ENCODE measurements at places on chromosomes 12 and 14.

GRCh38 chr12:103840462-103840875 lies 565 bp downstream of the NT5DC3 start:
- peak; percentile 25 for DNase-seq

DNA sequence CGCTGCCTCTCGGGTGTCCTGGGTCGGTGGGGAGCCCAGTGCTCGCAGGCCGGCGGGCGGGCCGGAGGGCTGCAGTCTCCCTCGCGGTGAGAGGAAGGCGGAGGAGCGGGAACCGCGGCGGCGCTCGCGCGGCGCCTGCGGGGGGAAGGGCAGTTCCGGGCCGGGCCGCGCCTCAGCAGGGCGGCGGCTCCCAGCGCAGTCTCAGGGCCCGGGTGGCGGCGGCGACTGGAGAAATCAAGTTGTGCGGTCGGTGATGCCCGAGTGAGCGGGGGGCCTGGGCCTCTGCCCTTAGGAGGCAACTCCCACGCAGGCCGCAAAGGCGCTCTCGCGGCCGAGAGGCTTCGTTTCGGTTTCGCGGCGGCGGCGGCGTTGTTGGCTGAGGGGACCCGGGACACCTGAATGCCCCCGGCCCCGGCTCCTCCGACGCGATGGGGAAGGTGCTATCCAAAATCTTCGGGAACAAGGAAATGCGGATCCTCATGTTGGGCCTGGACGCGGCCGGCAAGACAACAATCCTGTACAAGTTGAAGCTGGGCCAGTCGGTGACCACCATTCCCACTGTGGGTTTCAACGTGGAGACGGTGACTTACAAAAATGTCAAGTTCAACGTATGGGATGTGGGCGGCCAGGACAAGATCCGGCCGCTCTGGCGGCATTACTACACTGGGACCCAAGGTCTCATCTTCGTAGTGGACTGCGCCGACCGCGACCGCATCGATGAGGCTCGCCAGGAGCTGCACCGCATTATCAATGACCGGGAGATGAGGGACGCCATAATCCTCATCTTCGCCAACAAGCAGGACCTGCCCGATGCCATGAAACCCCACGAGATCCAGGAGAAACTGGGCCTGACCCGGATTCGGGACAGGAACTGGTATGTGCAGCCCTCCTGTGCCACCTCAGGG lies 679 bp downstream of the ARF6 start:
- DNase-seq, result peak; percentile 66

- DNase-seq, result peak; percentile 59
These were observed 4.4 kb downstream of the BLTP3B start for GRCh38 chr12:100138048-100138802.

- no peak for DNase-seq
These were observed 1.1 kb downstream of the LRP1 start for GRCh38 chr12:57129321-57129842.

GRCh38 chr14:87014856-87015255 lies 978.1 kb downstream of the GALC start:
- no peak for DNase-seq

- DNase-seq, result no peak
These were observed 47.6 kb upstream of the FERMT2 start for GRCh38 chr14:52998376-52999015.

DNA sequence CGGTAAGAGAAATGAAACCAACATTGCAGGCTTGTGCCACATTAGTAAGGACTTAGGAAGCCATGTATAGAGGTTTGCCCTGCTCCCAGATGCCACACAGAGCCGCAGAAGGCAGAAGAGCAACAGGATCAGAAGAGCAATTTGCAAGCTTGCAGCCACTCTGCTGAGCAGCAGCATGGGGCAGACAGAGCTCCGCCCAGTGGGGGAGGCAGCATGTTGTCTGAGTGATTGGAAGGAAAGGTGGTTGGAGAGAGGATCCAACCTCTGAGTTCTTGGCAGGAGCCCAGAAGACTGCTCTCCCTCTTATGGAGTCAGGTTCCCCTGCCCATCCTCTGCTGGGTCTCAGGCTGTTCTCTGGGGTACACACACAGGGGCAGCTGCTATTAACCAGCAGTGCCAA lies 2.3 kb upstream of the KRT6A start:
- DNase-seq, result peak; percentile 18

GRCh38 chr14:68306265-68306933 lies 486.5 kb downstream of the ZFP36L1 start:
- peak; percentile 62 for DNase-seq

DNA sequence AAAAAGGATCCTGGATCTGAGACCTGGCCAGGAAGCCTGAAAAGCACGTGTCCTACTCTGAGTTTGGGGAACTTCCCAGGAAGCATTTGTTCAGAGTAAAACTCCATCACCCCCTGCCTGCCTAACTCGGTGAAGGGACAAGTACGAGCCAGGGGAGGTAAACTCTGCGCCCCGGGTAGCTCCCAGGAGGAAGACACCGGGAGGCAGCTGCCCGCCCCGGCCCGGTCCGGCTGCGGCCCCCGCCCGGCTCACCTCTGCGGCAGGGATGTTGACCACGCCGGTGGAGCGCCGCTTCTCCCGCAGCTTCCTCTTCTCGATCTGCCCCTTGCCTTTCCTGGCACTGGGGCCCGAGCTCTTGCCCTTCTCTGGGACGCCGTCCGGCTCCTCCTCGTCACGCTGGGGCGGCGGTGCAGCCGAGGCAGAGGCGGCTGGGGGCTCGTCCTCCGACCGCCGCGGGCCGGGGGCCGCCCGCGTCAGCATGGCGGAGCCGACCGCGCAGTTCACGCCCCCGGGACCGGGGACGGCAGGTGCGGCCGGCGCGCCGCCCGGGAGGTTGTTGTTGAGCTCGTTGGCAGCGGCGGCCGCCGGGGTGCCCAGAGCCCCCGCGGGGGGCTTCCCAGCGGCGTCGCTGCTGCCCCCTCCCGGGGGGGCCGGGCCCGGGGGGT lies 1.2 kb downstream of the PAWR start:
- DNase-seq, result peak; percentile 66

DNA sequence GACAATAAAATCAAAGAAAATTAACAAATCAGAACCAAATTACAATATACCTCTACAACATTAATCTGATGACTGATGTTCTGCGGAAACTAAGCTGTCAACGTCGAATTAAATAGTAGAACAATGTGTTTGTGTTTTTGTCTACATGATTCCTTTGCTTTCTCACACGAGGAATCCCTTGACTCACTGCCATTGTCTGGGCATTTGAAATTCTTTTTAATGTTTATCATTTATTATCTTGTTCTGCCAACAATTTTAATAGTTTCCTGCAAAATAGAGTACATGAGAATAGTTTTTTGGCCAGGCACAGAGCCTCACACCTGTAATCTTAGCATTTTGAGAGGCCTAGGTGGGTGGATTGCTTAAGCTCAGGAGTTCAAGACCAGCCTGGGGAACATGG lies 76.6 kb upstream of the KRAS start:
- DNase-seq, result no peak

- peak; percentile 24 for DNase-seq
These were observed 418 bp upstream of the MYG1 start for GRCh38 chr12:53299101-53299453.

- no peak for DNase-seq
These were observed 80.0 kb upstream of the PTPRQ start for GRCh38 chr12:80364056-80364455.

DNA sequence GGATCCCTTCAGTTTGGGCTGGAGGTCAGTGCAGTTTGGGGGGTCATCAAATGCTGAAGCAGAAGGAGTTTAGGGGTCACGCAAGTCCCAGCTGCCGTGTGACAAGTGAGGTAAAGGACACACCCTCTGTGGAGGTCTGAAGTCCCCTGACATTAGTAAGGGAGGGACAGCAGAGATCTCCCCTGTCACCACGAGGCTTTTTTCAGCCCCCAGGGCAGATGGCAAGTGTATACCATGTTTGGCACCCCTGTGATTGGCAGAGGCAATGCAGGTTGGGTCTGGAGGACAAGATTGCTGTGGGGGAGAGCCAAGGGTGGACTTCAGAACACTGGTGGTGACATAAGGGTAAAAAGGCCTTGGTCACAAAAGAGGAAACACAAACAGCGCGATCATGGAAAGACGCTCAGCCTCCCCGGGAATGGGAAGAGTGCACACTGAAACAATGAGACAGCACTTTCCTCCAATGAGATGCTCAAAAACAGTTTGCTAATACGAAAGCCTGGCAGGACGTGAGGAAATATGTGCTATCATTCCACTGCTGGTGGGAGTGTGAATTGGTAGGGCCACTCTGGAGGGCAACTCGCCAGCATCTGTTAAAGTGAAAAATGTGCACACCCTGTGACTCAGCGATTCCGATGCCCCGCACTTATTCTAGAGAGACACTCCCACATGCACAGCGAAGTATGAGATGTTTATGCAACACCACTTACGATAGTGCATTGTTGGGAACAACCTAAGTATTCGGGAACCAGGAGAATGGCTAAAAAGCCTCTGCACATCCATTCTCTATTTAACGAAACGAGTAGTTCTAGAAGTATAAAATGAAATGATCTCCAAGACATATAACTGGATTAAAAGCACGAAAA lies 14.4 kb upstream of the CD27 start:
- peak; percentile 41 for DNase-seq

GRCh38 chr12:11753150-11753499 lies 103.7 kb downstream of the ETV6 start:
- peak; percentile 93 for DNase-seq

DNA sequence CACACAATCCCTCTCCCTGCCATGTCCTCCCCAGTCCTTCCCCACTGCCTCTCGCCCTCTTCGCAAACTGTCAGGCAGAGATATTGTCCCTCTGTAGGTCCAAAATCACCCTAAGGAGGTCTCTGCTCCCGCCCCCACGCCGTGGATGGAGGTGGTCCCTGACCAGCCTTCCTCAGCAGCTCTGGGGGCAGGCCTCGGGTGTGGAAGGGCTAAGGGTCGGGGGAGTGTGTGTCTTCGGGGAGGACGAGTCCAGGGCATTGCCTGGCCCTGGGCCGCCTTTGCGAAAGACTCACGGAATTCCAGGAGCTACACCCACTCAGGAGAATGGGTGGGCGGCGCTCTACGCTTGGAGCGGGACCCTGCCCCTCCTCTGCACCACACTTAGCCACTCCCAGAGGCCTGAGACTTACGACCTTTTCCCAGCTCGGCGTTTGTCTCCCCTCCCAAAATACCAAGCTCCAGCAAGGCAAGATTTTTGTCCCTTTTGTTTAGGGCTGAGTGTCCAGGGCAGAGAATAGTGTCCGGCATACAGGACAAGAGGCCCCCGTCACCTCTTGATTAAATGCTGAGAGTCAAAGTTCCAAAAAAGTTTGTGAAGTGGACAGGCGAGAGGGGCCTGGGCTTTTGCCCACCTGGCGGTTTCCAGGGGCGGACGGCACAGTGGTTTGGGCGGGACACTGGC lies 881 bp downstream of the PYGL start:
- no peak for DNase-seq

GRCh38 chr12:41801261-41801660 lies 343.4 kb downstream of the GXYLT1 start:
- DNase-seq, result no peak

DNA sequence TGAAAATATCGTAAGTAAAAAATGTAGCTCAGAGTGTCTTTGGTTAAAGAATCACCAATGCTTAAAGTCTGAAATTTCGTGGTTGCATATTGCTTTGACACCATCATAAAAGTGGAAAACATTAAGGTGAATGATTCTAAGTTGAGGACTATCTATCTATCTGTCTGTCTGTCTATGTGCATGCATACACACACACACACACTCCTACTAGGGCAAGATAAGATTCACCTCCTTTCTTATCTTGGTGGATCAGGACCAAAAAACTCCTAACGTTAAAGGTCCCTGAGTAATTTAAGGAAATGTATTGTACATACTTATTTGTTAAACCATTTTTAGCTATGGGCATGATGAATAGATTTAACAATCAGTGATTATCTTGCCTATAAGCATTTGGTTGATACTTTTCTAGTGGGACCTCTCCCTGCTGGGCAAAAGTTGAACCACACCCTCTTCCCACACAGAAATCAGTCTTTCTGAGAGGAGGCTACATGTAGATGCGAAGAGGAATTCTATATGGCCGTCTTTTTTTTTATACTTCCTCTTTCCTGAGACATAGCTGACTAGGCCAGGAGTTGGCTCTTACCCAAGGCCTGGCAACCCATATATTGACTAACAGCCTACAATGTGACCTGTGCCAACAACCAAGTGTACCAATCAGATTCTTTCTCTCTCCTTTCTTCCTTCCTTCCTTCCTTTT lies 19.3 kb upstream of the LLPH start:
- DNase-seq, result no peak

DNA sequence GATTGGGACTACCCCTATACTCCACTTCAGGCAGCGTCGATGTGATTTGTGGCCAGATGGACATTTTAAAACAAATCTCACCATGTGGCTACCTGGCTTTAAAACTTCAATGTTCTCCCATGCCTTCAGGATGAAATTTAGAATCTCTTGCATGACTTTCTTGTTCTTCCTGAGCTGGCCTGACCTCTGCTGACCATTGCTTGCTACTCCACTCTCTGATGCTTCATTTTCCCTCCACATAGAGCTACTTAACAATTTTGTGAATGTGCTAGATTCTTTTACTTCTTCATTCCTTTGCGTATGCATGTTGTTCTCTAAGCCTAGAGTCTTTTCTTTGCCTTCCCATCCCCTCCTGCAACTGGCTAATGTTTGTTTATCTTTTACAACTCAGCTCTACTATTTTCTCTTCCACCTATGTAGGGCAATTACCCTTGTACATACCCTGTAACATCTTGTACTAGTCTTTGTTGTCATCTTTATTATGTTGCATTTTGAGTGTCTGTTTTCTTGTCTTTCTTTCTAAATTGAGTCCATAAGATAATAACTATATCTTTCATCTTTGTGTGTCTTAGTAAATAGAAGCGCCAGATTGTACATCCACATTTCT lies 41.2 kb downstream of the YLPM1 start:
- peak; percentile 57 for DNase-seq

DNA sequence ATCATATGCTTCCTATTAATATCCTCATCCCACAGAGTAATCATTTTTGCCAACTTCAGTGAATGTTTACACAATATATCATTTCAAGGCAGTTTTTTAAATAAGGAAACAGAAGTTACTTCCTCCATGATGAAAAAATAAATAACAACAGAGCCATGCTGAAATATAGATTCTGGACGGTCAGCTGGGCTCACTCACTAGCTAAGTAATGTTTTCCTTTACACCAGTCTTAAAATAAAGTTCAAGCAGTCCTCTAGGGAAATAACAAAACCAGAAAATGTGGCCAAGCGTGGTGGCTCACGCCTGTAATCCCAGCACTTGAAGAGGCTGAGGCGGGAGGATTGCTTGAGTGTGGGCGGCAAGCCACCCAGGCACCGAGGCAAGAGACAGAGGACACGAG lies 28.7 kb downstream of the AICDA start:
- DNase-seq, result no peak

DNA sequence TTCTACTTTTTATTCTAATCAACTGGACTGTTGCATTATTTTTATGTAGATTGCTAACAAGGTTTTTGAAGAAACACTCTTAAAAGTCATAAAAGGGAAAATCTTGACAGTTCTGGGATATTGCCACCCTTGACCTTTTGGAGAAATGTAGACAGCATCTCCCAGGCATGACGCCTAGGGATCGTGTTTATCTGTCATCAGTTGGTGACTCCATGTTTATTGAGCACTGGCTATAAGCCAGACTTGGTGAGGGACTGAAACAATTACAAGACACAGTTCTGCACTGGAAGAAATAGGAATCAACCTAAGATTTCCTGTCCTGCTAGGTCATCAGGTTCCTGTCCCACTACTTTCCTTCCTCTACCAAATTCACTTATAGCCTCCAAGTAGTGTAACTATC lies 34.5 kb downstream of the HMGA2 start:
- DNase-seq, result no peak

All from OCI-LY7 (cell line).